Lower leg skin (tissue), 4 donors: ENCODE measurements at places on chromosomes 1 and 21.

DNA sequence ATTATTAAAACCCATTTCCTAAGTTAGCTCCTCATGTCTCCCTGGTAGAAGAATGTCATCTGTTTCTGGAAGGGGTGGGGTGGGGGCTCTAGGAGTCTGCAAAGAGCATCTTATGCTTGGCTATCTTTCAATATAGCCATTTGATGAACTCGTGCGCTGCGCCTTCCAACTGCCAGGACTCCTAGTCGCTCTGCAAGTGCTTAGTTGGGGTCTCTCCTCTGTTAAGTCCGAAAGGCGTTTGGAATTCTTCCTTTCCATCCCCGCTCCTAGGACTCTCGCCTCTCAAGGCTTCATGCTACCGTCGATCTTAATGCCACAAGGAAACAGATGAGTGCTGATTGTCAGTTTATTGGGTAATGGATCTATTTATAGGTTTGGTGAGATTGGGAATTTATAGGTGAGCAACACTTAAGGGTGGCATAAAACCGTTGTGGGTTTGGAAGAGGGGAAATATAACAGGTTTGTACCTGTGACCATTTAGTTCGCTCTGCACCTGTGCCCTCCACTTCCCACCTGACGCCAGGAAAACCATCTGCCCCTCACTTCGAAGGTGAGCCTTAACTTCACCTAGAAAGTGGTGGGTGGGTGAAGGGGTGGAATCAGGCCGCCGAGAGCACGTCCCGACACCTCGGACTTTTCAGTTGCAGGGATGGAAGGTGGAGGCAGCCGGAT lies 1.1 kb downstream of the KCNH1 start:
- DNase-seq, result no peak

DNA sequence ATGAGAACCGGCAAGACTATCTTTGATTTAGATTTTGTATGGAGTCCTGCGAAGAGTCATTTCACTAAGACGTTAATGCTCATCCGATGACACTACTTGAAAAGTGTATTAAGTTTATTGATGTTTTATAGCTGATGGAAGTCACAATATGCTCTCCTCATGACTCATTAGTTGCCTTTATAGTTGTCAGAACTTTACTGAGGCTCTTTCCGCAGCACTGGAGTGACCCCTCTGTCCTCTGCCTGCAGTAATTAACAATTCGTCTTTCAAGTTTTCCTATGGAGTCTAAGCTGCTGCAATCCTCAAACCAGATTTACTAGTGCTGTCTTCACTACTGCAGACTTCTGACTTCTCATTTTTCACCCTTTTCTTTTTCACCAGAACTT lies 853 bp downstream of the USP16 start:
- no peak for DNase-seq

DNA sequence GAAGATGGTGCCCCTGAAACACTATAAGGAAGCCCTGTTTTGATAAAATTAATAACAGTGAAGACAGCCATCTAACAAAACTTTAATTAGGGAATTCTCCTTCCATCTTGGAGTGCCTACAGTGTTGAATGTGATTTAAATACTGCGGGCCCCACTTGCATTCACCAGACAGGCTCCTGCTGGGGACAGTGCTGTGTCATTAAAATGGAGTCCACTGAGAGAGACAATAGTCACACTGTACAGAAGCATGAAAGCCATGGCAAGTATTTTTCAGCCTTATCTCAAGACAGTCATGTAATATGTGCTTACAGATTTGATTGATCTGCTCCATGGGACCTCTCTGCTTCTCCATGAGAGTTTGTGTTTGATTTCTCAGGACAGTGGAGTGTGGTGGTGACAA lies 29.7 kb upstream of the ZBTB18 start:
- no peak for DNase-seq

DNA sequence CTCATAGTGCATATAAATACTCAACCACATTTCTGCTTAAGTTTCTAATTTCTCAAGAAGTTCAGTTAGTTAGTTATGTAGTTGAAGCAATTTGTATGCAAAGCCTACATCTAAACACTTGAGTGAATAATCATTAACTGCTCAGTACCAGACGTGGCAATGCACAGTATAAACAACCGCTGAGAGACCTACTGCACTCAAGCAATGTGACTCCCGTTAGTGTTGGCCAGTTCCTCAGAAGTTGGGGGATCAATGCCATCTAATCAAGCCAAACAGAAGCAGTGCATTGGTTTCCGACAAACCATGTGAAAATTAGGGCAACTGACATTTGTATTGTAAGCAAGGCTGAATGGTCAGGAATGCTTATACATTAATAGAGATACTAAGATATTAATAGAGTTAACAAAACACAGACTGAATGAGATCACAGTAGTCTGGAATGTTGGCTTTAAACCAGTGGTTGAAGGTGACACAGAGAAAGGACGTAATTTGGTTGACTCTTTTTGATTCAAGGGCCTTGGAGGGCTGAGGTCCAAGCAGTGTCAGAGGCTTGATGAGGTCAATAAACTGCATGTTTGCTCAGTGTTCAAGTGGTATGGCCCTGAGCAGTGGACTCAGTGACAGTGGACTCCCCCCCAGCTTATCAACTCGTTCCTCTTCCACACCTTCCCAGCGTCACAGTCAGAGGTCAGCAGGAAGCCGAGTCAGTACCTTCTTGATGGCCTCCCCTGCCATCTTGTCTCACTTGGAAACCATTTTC lies 255.5 kb downstream of the CTH start:
- no peak for DNase-seq

DNA sequence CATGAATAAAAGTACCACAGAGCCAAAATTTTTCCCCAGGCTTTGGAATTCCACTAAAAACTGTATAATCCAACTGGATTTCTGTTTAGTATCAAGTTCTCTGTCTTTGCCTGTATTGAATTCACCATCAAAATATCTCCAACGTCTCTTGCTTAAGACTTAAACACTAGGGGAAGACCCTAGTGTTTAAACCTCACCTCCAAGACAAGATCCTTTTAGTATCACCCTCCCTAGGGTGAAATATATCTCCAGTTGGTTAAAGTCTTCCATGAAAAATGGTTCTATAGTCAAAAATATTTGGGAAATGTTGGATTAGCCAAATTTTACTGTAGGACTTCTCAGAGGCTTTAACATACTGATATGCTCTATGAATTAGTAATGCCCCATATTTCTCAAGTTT lies 8.1 kb upstream of the XCL1 start:
- DNase-seq, result no peak

- DNase-seq, result no peak
Observed at GRCh38 chr1:64476251-64476952, 6.5 kb downstream of the CACHD1 start.

DNA sequence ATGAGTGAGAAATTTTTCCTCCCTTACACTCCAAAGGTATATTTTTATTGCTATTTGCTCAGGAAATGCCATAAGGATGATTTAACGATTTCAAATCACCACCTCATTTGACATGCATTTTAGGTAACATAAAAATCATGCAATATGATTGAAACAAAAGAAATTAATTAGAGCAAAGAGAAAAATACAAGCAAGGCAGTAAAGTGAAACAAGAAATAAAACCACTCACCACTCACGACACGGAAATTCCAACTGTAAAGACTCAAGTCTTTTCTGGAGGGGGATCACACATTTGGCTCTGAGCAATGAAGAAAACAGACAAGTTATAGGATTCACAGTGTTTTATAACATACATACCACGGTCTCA lies 86.8 kb upstream of the ARHGAP29 start:
- DNase-seq, result no peak

DNA sequence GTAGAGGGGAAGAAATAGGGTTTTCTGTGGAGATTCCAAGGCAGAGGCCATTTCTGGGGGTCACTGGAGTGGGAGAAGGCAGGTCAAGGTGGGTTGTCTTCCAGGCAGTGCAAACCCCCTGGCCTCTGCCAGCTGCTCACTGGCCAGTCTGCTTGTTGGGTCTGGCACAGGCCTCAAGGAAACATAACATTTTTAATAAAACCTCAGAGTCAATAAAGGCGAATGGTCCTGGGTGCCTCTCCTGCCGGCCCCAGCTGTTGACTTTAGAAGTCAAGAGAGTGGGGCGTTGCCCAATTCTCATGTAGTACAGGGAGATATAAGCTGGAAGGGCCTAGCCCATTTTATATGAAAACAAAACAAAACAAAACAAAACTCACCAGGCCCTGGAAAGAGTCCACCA lies 36.6 kb downstream of the RUNX3 start:
- no peak for DNase-seq

DNA sequence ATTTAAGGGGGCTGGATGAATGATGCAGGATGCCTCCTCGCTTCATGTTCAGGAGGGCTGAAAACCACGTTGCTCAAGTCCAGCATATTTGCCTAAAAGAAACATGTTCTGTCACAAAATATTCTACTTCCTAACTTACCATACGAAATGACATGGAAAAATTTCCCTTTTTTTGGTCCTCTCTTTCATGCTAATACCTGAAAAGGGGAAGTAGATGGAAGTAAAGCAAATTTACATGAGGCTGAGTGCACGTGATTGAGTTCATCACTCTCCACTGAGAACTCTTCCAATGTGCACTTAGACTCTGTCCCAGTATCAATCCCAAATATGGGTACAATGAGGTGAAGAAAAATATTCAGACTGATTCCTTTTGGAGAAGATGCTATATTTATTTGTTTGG lies 23.0 kb downstream of the XCL2 start:
- no peak for DNase-seq

GRCh38 chr1:209647156-209647555 lies 5.1 kb downstream of the LAMB3 start:
- no peak for DNase-seq

- peak; percentile 90 for DNase-seq
Observed at GRCh38 chr1:234478152-234478480, 863 bp downstream of the TARBP1 start.

DNA sequence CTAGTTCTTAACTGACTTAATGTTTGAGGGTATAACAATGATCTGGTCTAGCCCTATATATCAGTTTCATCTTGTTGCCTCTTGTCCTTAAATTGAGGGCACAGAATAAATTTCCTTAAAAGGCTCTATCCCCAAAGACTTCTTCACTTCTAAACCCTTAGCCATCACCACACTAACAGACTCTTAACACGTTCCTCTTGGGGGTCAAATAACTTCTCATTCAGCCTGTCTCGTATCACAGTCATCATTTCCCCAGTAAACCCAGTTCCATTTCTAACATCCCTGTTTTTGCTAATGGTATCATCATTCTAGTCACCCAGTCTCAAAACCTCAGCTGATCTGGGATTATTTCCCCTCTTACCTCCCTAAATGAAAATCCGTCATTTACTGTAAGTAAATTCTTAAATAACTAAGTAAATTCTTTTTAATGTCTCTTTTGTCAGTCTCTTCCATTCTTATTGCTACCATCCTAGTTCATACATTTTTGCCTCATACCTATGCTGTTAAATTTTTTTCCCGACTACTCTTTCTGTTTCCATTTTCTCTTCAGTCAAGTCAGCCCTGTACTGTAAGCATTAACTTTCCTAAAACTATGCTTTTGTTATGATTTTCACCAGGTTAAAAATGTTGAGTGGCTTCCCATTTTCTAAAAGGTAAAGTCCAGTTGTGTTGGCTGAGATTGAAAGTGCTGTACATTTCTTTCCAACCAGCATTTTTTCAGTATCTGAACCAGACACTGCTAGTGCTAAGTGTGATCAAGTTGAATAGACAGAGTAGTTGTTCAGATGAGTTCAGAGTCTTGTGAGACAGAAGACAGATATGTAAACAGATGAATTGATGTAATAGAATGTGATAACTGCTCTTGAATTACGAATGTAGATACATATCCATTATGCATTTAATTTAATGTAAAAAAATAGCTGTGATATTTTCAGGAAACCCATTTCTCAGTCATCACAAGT lies 6.9 kb downstream of the CTTNBP2NL start:
- DNase-seq, result no peak

DNA sequence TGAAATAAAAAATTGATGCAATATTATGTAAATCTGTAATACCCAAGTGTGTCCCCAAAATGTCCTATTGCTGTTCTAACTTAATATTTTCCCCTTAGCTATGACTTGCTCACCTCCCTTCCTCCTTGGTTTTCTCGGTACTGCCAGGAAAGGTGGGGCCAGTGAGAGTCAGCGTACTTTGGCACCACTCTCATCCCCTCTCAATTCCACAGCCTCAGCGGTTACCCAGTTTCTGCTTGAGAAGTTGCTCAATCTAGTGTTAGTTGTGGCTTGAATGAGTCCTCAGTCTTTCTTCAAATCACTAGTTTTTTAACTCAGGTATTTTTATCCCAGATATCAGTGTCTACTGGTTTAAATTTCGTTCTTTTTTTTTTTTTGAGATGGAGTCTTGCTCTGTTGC lies 32.3 kb downstream of the BCAS2 start:
- no peak for DNase-seq

DNA sequence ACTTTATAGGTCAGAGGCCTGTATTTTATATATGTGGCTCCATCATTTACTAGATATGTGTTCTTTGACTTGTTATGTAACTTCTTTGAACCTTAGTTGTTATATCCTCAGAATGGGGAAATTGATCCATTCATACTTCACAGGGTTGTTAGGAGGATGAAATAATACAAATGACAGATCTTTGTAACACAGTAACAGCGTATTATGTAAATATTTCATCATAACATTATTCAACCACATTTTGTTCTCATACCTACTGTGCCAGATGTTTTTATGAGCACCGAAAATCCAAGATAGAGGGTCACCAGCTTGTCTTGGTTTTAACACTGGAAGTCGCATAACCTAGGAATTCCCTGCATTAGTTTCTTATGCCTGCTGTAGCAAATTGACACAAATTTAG lies 3.3 kb downstream of the SUCO start:
- no peak for DNase-seq

DNA sequence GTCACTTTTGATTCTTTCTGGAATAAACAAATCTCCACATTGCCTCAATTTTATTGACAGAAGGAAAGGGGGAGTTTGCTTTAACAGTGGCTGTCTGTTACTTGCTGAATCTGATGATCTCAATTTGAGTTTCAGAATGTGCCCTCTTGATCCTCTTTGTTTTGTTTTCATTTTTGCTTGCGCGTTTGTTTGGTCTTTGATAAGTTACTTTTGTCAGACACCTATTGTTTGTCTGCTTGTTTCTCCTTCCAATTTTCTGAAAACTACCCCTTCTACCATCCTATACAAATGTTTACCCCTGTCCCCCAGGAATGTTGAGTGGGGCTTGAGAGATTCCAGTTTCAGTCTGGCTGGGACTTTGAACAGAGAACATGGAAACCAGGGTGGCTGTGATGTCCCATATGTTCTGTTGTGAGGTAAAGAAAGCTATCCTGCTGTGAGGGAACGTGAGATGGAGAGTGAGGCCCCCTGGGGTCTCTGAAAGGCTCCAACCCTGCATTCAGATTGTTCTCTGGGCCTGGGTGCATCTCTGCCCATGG lies 11.8 kb upstream of the XCL2 start:
- DNase-seq, result no peak

DNA sequence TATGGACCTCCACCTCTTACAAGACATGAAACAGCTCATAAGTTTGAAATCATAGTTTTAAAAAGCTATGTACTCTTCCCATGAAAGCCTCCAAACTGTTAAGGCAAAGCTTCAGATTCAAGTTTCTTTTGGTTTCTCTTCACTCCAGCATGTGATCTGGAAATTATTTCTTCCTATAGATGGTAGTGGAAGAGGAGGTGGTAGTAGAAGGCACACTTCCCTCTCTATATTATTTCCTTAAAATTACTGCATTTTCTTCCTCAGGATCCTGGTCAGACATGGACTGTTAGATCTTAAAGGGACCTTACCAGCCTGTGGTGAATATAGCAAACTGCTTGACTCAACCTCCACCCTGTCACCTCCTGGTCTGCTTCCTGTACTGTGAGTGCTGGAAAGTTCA lies 31.9 kb downstream of the NHLH2 start:
- no peak for DNase-seq

GRCh38 chr1:177181631-177182291 lies 11.0 kb downstream of the BRINP2 start:
- DNase-seq, result no peak

GRCh38 chr1:61181067-61182038 lies 99.0 kb downstream of the NFIA start:
- DNase-seq, result no peak
